Tibial nerve (tissue), 4 donors: ENCODE measurements at places on chromosomes 1 and 21.

DNA sequence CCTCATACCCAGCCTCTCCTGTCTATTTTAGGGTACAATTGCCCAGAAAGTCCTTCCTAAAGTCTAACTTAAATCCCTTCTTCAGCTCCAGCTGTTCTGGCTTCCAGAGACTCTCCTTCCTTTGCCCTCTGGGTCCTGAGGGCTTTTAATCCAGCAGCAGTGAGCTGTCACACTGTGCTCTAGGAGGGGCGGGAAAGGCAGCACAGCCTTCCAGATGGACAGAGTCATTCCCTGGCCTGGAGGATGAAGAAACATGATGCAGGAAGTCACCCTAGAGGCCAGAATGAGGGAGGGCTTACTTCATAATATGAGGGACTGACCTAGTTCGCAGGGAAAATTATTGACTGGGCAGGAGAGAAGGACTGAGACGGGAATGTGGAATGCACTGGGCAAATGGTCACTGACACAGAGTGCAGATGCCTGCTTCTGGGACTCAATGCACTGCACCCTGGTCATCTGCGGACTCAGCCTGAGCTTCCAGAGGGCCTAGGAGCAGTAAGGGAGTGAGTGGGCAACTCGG is 1.3 kb downstream of the SH2D2A start:
- DNase-seq, result peak; percentile 26

- no peak for DNase-seq
Measured at GRCh38 chr1:235427447-235427846, 60.2 kb downstream of the TBCE start.

GRCh38 chr1:168469690-168470089 is 74.1 kb downstream of the XCL2 start:
- DNase-seq, result peak; percentile 28

DNA sequence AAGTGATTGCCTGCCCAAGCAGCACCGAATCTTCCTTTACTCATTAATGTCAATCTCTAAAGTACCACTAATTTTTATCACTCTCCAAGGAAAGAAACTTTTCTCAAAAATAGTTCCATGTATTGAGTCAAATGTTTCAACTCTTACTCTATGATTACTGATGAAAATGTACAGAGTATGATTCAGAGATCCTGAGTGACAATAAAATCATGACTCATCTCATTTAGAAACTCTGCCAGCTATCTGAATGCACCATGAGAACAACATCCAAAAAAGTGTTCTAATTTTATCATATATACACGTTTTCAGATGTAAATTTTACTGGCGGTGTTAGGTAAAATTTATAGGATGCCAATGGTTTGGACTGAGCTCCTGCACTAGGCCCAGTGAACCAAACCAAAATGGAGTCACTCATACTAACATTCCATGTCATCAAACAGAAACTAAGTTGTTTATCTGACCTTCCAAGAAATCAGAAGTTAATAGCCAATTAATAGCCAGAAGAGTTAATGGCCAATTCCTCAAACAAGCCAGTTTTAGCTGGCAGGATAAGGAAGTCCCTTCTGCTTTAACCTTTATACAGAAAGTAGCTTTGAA is 22.6 kb downstream of the PLPPR5 start:
- DNase-seq, result no peak

DNA sequence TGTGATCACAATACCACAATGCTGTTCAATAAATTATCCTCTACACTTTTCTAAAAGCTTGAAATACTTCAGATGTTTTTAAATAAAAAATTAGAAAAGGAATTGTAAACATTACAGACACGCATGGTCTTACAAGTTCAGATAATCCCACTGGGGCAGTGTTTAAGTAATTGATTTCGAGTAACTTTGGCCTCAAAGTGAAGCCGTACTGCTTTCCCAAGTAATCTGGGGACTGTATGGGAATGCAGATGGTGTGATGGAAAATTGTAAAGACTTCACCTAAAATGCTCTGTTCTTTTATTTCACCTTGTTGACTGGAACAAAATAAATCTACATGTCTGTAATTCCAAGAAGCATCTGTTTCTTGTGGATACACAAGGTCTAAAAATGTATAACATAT is 401.7 kb upstream of the LYPLAL1 start:
- DNase-seq, result no peak

GRCh38 chr1:151371370-151372057 is 991 bp downstream of the SELENBP1 start:
- DNase-seq, result peak; percentile 72

- DNase-seq, result peak; percentile 64
Measured at GRCh38 chr1:8903908-8904650, 25.6 kb upstream of the ENO1 start.

- DNase-seq, result no peak
Measured at GRCh38 chr1:238710697-238711096, 675.7 kb upstream of the CHRM3 start.

DNA sequence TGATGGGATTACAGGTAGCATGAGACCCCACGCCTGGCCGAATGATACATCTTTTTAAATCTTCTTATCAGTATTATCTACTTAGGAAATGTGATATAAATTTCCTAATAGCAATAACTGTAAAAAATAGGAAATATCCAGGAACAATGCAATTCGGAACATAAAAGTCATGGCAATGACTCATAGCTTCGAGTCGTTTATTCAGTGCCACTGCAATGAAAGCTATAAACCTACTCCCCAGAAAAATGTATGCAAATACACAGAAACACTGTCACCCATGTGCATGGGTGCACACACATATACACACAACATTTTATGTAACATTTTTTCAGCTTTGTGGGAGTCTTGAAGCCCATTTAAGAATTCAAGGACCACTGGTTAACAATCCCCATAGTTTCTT is 194.6 kb downstream of the PATJ start:
- no peak for DNase-seq

GRCh38 chr1:228345201-228345930 is 61.3 kb downstream of the TRIM11 start:
- peak; percentile 7 for DNase-seq

DNA sequence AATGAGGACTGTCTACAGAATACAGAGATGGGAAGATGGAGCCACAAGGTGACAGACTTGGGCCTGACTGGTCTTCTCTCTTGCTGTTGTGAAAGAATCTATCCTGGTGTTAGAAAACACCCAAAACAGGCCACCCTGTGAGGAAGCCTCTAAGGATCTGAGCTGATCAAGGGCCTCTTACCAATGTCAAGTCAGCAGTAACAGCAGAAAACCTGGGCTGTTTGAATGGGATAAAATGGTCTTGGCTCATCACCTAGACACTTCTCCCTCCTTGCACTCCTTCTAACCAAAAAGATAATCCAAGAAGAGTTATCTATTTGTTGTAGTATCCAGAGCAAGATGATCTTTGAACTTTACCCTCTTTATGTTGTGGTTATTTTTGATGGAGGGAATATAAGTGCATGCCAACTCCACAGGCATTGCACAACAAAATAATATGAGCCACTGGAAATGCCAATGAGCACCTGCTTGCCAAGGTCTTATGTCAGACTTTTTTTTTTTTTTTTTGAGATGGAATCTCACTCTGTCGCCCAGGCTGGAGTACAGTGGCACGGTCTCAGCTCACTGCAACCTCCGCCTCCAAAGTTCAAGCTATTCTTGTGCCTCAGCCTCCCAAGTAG is 32.8 kb upstream of the ZNF281 start:
- DNase-seq, result no peak

GRCh38 chr1:40751802-40752201 is 31.8 kb upstream of the KCNQ4 start:
- no peak for DNase-seq

DNA sequence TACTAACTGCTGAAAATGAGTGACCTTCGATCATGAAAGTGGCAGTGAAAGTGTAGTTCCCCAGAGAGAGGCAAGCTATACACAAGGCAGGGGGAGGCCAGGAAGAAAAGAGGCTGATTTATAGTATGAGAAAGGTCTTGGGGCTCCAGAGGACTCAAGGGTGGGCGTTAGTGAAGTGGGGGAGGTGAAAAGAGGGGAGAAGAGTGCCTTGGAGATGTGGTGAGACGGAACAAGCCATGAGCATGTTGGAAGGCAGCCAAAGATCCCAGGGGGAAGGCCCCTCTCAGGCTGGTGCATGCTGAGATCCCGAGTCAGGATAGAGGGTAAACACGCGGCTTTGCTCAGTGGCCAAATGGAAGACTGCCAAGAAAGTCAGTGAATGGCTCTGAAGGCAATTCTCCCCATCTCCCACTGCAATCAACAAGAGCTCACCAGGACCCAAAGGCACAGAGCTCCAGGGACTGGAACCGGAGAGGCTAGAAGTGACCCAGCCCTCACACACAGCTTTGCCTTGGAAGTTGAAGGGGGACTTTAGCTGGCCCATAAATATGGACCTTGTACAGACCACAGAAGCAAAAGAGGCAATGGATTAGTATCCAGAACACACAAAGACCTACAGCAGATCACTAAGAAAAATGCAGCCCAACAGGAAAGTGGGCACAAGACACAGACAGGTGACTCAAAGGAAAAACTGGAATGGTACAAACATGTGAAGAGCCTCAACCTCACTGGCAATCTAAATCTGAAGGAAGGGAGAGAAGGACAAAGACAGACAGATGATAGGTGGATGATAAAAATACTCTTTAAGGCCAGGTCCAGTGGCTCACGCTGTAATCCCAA is 49.6 kb downstream of the HSF2BP start:
- no peak for DNase-seq
